NCI-H1048 (cell line): ENCODE measurements at places on chromosomes 13 and 19.

DNA sequence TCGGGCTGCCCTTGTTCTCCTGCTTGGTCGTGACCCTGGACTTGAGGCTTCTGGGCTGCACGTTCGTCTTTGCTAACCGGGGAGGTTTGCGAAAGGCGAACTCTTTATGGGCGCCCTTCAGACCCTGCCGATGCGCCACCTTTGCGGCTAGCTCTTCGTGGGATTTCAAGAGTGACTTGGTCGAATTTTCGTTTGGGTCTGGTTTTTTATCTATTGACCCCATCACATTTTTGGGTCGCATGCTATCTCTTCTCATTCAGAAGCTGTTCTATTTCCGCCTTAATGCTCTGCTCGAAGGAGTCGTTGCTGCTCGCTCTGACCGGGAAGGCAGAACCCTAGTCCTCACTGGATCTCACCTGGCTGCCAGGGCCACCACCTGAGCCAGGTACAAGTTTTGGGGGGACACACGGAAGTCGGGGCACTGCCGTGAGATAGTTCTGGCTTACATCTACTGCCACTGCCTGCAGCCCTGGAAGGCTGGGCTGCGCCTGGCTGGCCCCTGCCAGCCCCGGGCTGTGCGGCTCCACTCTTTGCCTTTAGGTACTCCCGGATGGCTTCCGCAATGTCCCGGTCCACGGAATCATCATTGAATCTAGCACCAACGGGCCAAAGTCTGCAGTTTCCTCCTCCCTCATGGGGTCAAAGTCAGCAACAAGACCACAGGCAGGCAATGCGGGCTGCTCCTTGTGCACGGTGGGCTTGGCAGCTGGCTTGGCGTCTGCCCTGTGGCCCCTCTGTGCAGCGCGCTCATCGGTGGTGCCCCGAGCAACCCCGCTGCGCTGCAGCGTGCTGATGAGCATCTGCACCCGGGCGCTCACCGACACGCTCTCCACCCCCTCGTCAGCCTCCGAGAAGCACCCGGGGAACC lies 16.2 kb downstream of the RB1 start:
- no peak for DNase-seq

DNA sequence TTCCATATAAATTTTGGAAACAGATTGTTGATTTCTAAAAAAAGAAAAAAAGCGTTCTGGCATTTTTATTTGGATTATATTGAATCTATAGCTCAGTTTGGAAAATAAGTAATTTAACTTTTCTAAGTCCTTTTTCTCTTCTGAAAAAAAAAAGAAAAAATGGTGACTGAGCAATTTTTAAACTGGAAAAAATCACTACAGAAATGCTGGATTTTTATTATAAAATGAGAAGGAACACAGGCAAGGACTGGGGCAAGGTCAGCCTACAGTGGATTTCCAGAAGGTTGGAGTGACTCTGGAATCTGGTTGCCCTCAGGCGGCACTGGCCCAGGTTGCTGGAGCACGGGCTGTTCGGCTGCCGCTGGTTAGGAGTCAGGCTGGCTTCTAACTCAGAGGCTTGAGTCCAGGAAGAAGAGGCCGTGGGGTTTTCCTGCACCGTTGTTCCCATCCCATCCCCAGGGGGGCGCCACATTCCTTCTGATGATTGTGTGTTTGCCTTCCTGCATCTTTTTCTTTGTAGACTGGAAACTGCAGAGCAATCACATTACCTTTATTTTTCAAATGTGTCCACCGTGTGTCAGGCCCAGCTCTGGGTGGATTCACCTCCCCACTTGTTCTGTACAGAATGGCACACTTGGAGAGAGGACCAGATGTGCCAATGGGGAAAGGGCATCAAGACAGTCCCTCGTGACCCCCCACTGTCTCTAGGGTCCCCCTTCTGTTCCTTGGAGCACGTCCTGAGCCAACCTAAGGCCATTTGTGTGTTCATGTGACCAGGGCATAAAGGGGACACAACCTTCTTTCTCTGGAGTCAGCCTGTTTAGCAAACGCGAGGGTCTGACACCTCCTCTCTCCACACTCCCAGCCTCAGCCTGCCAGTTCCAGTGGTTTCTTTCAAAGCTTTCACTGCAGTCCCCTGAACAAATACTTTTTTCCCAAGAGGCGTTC lies 44.5 kb upstream of the GTF3A start:
- DNase-seq = no peak

DNA sequence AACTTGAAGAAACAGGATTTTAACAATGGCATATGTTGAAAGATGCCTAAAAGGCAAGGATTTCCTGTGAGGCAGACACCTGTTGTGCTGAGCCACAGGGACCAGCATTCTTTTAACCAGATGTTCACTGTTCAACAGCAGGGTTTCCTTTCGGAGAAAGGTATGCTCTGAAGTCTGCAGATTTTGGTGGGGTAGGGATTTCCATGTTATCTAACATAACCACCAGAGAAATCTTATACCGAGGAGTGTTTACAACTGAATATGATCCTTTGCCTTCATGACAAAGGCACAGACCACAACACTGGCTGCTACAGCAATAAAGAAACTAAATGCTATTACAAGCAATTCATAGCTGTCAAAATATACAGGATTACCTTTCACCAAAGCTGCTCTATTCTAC lies 48.1 kb downstream of the MPHOSPH8 start:
- DNase-seq = no peak

GRCh38 chr19:4807188-4807587 lies 15.7 kb downstream of the FEM1A start:
- no peak for DNase-seq

- no peak for DNase-seq
These were observed 1485.3 kb downstream of the PCDH9 start for GRCh38 chr13:65744836-65745235.

GRCh38 chr13:35856721-35857364 lies 274.3 kb downstream of the DCLK1 start:
- no peak for DNase-seq

DNA sequence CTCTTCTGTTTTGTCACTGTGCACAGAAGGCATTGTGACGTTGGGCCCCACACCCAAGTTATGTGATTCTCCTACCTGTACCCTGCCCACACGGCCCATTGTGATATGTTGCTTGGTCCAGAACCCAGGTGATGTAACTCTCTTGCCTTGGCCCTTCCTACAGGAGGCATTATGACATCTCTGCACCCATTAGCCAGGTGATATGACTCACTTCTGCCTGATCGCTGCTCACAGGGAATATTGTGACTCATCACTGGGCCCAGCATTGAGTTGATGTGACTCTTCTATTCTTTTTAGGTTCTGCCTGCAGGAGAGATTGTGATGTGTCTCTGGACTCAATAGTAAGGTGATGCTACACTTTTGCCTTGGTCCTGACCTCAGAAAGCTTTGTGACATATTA lies 65.4 kb upstream of the ZNF91 start:
- no peak for DNase-seq

GRCh38 chr13:21364916-21365315 lies 94.2 kb downstream of the ZDHHC20 start:
- DNase-seq = no peak

- no peak for DNase-seq
These were observed 239.0 kb downstream of the RGCC start for GRCh38 chr13:41696163-41697003.

- no peak for DNase-seq
These were observed 463 bp upstream of the TSC22D1 start for GRCh38 chr13:44576351-44577235.

DNA sequence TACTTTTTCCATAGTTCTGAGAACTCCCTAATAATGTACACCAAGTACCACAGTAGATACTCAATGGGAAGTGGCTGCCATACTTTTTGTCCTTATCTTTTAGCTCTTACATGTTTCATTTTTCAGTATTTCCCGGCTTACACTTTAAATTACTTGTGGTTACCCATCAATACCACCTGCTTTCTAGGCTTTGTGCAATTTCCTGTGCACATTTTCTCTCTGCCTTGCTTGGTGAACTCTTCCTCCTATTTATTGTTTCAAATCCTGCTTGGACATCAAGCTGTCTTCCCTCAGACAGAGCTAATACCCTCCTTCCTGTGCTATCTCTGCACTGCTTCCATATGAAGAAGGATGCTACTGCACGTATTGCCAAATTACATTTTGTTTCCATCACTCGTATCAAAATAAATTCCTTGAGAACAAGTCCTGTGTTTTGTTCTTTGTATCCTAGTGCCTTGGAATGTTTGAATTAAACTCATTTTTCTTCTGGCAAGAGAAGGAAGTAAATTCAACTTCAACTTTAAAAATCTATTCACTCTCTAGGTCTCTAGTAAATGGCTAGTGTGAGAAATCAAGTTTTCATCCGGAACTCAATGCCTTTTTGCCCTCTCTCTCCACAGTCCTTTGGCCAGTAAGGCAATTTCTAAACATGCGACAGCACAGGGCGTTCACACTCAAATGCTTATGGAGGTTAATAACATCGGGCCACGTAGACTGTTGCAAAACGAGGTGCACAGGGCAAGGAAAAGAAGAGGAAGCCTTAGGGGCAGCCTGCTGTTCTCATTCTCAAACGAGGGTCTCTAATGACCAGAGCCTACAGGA lies 5.6 kb downstream of the ZAR1L start:
- DNase-seq = no peak

- no peak for DNase-seq
These were observed 72.9 kb upstream of the IRS2 start for GRCh38 chr13:109859216-109859835.

DNA sequence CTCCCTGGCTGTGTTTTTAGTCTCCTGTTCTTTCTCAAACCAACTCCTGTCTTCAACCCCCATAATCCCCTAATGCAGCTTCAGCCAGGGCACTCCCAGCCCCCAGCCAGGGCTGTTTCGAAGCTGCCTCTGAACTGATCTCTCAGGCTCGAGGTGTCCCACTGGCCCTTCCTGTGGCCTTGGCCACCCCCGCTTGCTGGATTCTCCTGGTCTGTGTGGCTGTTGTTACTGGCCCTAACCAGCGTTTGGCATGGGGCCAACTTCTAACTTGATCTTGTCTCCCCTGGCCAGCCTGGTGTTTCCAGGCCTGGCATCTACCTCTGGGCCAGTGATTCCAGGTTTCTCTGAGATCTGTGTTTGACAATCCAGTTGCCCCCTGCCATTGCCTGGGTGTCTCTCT lies 11.0 kb downstream of the XAB2 start:
- DNase-seq = no peak

DNA sequence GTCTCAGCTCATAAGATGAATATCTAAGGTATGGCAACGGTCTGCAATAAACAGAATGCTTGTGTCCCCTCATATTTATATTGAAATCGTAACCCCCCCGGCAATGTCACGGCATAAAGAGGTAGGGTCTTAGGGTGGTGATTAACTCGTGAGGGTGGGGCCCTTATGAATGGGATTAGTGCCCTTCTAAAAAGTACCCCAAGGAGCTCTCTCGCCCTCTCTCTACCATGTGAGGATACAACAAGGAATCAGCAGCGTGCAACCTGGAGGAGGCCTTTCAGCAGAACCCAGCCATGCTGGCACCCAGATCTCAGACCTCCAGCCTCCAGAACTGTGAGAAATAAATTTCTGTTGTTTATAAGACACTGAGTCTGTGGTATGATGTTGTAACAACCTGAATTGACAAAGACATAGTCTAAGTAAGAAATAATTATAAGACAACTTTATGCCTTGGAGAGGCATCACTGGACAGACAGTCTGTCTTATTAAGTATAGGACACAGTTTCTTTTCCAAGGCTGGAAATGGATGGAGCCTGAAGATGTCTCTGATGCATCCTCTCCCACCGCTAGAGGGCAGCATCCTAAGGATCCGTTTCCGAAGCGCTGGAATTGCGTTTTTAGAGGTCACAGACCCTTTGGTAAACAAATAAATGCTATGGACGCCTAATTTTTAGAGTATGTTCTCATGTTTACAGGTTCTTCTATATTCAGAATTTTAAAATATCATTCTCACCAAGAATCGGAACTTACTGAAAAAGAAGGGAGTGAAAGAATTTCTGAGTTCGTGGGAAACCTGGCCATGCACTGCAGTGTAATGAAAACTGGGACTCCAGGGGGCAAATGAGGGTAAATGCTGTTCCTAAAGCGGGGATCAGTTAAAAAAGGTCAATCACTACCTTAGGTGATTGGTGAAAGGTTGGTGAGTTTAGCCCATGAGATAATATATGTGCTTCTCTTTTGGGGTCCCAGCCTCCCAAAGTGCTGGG lies 13.3 kb upstream of the LEUTX start:
- no peak for DNase-seq

DNA sequence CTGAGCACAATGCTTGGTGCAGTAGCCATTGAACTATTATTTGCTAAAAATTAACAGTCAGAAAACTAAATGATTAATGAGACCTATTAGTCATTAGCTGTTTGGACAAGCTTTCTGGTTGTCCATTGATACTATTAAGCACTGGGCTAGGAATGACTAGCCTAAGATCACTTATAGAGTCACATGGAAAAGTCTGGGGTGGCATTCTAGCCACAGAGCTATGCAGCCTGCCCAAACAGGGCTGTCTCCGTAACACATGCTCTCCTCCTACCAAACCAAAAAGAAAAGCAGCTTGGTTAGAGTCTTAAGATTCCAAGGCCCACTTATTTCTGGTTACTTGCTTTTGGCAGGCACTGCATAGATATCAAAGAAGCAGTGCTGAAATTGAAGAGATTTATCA lies 193.5 kb upstream of the NBEA start:
- DNase-seq = no peak

- no peak for DNase-seq
These were observed 29.7 kb downstream of the NAXD start for GRCh38 chr13:110644892-110645521.

DNA sequence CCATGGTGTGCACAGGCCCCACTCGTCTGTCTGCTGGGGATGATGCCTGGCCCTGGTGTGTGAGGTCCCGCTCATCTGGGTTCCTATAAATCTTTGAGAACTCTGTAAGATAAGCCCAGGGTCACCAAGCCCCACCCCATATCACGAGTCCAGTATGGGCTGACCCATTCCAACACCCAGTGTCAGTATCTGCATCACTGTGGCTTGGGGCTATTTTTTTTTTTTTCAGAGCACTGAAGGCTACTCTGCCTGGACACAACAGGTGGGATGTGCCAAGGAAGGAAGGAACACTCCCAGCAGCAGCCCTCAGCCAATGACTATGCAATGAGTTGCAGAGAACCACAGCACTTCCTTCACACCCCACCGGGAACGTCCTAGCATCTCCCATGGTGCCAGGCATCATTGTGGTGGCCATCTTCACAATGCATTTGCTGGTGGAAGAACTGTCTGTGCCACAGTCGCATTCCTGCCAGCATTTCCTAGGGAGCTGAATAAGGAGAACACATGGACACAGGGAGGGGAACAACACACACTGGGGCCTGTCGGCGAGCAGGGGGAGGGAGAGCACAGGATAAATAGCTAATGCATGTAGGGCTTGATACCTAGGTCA lies 83.1 kb upstream of the TSHZ3 start:
- no peak for DNase-seq

- no peak for DNase-seq
These were observed 26.0 kb downstream of the OBI1 start for GRCh38 chr13:78632996-78633395.
